Nephron progenitor cell (in vitro differentiated cells): ENCODE measurements at places on chromosomes 4 and X.
A peak's percentile ranks its signal among the peaks of the same experiment; 100 is the strongest.

DNA sequence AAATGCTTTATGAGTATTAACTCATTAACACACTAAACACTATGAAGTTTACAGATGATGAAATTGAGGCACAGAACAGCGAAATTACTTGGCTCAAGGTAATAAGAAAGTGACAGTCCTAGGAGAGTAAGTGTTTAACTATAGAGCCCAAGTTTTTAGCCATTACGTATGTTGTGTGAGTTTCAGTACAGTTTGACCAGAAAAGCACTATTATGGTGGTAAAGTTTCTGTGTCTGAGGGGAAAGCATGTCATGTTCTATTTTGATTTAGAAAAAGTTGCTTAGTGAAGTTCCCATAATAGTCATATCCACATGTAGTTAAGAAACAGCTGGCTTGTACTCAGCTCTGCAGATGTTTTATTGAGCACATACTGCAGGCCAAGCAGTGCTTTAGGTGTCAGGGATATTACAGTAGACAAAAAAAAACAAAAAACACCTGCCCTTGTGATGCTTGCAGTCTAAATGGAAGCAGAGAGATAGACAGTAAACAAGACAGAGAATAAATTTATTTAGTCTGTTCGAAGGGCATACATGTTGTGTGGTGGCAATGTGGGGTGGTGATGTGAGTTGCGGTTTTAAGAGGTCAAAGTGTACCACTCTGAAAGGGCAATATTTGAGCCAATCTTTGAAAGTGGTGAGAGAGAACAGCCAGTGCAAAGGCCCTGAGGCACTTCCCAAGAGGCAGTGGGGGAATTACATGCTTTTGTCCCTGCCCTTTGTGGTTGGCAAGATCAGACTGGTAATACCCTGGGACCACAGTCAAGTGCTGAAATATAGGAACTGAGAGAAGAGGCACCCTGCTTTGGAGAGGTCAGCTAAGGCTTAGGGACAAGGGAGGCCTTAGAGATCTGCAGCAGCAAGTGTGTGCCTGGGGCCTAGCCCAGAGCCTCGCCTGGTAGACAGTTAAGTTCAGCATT lies 6.2 kb downstream of the TMEM131L start:
- DNase-seq, result no peak

DNA sequence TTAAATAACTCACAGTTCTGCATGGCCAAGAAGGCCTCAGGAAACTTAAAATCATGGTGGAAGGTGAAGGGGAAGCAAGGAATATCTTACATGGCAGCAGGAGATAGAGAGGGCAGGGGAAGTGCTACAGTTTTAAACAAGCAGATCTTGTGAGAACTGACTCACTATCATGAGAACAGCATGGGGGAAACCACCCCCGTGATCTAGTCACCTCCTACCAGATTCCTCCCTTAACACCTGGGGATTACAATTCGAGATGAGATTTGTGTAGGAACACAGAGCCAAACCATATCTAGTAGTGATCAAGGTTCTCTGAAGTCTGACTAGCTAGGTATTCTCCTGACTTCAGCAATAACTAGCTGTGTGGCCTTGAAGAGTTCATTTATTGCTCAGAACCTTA lies 56.0 kb downstream of the BANK1 start:
- DNase-seq, result no peak

- DNase-seq, result no peak
Observed at GRCh38 chr4:123102897-123103471, 180.6 kb upstream of the NUDT6 start.

DNA sequence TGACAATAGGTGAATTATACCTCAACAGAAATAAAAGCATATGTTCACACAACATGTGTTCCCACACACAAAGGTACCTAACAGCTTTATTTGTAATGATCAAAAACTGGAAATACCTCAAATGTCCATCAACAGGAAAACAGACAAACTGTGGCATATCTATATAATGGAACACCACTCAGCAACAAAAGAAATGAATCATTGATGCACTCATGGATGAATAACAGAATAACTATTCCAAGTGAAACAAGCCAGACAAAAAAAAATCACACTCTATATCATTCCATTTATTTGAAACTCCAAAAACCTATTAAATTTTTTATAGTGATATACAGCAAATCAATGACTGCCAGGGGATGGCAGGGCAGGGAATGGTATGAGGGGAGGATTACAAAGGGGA lies 148.1 kb downstream of the PLS3 start:
- no peak for DNase-seq

GRCh38 chr4:26995316-26995715 lies 134.7 kb downstream of the STIM2 start:
- no peak for DNase-seq

DNA sequence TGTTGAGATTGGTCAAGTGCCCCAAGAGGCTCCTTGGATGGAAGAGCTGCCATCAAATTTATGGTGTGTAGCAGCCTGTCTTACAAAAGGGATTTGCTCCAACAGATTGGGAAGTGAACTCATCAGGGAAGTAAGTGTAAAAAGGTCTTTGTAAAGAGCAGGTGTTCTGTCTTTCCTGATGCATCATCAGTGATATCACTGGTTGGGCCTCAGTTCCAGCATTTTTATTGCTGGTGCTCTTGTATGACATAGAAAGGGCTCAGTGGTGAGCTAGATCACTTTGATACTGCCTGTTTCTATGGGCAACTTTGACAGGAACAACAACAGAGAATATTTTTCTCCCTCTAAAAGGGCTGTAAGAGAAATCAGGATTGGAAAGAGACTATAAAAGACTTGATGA lies 8.7 kb upstream of the GABRE start:
- no peak for DNase-seq

DNA sequence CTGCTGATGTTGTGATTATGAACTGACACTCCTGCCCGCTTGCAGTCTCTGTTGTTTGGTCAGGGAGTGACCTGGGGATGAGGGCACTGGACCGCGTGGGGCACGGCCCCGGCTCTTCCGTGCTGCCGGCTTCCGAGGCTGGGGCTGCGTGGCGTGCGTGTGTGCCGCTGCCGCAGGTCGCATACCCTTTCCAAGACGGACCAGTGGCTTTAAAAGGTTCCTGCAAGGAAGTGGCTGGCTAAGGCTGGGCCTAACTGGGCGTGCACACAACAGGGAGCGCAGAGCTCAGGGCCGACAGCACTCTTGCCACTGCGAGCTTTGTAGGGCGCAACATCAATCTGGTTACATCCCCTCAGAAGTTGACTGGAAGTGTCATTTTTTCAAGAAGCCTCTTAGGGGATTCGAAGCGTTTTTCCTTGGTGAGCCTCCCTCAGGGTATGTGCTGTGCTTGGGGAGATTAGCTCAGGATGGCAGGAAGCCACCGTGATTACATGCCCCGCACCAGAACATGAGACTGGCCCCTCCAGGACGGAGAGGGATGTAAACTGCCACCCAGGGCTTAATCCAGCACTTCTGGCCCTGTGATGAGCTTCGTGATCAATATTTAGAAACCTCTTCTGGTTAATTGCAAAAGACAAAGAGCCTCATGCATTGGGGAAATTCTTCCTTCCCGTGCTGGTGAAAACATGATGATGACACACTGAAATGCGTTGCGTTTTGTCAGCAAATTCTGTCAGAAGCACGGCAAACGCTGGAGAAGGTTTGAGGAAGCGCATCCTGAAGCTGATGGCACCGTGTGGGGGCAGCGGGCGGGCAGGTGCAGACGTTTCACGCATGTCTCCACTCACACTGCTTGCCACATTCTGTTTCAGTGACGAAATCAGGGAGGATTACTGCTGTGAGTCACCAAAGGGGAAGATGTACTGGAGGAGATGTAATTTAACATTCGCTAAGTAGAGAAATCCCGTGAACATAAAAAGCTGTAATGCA lies 11.1 kb downstream of the MAEA start:
- no peak for DNase-seq

GRCh38 chr4:89358935-89359638 lies 51.5 kb upstream of the GPRIN3 start:
- no peak for DNase-seq

DNA sequence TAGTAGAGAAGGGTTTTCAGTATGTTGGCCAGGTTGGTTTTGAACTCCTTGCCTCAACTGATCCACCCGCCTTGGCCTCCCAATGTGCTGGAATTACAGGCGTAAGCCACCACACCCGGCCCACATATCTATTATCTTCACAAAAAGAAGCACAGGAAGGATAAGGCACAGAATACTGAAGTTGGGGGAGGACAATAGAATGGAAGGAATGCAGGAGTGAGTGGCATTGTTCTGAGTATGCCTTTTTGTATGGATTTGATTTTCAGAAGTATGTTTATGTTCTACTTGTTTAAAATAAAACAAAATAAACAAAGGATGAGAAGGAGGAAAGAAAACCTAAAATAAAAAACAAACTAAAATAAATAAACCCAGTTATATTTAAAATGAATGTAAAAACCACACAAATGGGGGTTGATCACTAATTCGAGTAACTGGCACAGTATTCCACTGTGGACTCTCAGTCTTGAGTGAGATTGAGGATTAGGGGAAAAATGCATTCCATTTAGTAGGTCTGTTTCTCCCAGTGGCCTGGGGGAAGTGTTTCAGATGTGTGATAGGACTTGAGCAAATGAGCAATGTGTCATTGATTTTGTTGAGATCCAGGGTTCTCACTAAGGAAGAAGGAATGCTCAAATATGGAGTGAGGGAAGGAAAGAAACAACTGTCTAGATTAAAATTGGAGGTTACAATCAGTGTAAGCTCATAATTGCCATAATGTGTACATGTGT lies 109.0 kb upstream of the C1QTNF7 start:
- no peak for DNase-seq

DNA sequence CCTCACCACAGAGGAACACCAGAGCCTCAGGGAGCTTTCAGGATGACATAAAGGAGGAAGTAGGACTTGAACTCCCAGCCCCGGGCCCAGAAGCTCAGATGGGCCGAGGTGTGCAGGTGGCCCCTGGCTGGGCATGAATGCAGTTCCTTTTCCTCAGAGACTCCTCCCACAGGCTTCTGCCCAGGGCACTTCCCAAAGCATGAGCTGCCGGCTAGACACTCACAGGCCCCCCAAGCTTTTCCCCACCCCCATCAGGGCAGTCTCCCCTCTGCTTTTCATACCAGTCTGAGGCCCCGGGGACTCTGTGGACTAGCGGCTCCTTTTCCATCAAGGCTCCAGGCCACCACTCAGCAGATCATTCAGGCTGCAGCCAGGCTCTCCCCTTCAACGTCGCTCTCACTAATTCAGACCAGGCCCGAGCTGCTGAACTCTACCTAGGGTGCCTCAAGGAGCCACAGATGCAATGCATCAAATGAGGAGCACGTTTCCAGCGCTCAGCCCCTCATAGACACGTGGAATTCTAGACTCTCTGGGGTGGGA lies 36.9 kb downstream of the HMX1 start:
- no peak for DNase-seq

- DNase-seq, result no peak
Observed at GRCh38 chr4:3123181-3123671, 48.7 kb downstream of the HTT start.

GRCh38 chr4:158540125-158540907 lies 18.6 kb downstream of the RXFP1 start:
- DNase-seq, result no peak

DNA sequence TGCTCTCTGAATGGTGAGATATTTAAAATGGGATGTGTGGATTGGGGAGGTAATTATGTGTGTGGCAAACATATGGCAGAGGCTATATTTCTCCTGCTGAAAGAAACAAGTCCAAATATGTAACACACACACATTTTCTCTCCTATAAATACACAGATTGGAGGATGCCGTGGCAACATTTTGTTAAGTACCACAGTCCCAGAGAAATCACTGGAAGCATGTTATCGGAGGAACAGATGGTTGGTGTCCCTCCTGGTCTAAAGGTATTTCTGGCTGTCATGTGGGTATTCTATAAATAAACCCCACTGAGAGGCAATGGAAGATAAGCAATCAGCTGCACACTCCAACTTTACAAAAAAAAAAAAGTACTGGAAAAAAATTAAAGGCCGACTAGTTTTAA lies 528.3 kb upstream of the BOD1L1 start:
- no peak for DNase-seq

DNA sequence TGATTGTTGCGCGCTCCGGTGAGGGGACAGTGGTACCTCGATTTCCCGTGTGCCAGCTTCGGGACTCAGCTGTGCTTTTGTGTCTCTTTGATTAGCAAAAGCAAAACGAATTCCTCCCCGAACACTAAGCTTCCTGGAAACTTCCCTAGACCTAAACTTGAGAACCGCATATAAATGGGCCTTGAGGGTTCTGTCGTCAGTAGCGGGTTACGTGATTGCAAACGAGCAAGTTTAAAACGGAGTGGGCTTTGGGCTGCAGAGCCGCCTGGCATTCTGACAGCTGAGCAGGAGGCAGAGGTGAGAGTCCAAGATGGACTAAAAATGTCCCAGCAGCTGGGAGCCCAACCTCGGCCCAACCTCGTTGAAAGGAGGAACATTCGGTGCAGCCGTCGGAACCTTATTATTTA lies 1.2 kb upstream of the TAPT1 start:
- DNase-seq, result peak; percentile 19

DNA sequence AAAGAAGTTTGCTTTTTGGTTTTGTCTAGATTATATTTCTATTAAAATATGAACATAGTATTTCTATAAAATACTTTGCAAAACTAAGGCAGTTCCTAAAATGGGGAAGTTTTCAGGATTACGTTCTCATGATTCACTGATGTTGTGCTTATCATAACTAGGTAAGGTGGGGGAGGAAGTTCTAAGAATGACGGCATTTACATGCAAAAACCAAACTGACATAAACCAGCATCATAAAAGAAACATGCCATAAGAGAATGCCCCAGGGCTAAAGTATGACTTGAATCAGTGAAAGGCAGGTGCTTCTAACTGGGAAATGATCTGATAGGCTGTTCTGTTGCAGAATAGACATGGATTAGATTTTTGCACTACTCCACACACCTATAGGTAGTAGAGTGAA lies 204.7 kb upstream of the JADE1 start:
- no peak for DNase-seq

GRCh38 chr4:86432559-86433134 lies 72.8 kb upstream of the MAPK10 start:
- no peak for DNase-seq

GRCh38 chr4:32184186-32184585 lies 1464.0 kb downstream of the PCDH7 start:
- DNase-seq, result no peak

- peak; percentile 63 for DNase-seq
Observed at GRCh38 chr4:6470502-6471306, 1.7 kb downstream of the PPP2R2C start.

DNA sequence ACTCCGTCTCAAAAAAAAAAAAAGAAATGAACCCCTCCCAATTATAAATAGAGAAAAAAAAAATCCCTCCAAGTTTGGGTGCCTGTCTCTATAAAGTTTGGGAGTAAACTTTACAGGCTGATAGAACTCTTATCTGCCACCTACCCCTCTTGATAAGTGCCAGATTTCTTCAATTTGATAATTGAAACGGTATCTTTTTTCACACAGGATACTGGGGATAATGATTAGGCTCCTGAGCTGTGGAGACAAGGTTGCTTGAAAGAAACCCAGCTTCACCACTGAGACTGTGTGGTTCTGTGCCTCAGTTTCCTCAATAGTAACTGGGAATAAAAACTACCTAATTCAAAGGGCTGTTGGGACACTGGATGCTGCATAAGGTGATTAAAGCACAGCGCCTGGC lies 606 bp downstream of the EFHC2 start:
- no peak for DNase-seq

DNA sequence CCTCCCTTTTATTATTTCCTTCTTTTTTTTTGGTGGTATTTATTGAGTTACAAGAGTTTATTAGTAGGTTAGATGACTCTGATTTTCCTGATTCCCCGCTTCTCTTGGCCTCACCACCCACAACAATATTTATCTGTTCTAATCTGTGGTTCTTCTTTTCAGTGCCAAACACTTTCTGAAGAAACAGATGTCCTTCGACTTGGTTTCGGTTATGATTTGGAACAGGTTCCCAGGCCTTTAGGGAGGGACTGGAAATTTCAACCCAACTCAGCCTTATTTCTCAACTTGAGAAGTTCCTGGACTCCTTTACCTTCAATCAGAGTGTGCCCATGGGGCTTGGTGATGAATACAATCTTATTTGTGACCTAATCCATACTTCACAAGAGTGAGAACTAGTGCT lies 108.1 kb downstream of the UCHL1 start:
- DNase-seq, result no peak
